ENCODE measurements at places on chromosomes 6 and 20.

GRCh38 chr20:15772826-15773225, 800.4 kb downstream of the KIF16B start:
- no peak for DNase-seq

DNA sequence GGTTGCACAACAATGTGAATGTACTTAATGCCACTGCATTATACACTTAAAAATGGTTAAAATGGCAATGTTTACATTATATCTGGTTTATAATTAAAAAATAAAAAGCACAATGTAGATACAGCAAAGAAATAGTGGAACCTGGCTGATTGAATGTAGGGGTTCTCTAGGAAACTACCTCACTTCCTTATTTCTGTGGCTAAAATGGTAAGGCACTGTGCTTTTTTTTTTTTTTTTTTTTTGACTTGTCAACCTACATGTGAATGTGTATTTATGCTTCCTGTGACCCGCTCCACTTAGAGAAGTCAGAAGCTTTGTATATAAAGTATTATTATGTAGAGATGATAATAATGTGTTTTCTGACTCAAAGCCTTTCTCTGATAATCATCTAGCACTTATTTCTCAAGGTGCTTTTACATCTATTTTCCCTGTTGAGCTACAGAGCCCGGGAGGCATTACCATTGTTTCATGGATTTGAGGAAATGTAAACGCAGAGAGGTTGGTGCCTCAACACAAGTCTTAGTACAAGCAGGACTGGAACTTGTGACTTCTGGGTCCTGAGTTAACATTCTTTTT, 55.0 kb downstream of the SOX4 start:
- no peak for DNase-seq

- no peak for DNase-seq
These were observed 137.9 kb upstream of the NEDD9 start for GRCh38 chr6:11370191-11371018.

DNA sequence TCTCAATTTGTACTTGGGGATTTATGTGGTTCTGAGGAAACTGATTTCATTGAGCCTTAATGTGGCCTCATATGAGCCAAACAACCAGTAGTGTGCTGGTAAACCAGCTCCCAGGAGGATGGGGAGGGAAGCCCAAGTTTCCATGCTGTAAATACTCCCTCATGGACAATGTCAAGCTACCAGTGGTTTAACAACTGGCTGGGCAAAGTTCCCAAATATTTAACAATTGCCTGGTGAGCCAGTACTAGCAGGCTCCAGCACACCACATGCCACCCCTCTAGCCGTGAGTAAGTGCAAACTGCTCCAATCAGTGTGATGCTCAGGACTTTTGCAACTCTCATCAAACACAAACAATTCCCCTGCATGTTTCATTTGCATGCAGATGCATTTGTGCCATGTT, 19.2 kb upstream of the CDKN1A start:
- DNase-seq, result peak; percentile 35

DNA sequence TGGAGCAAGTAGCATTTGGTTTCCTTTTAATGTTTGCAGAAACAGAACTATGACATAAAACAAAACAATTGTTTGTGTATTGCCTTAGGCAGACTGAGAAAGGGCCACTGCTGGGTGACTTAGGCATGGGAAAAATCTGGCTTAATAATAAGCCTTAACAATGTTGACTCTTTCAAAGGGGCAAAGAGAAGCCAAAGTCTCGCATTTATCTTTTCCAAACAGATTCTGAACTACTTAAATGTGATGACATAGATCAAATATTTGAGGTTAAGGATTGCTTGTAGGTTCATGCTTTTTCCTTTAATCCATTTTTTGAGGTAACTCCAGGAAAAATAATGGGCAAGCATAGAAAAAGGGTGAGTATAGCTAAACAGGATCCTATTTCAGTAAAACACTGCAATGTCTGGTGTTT, 39.6 kb downstream of the ADAT2 start:
- DNase-seq, result peak; percentile 15

DNA sequence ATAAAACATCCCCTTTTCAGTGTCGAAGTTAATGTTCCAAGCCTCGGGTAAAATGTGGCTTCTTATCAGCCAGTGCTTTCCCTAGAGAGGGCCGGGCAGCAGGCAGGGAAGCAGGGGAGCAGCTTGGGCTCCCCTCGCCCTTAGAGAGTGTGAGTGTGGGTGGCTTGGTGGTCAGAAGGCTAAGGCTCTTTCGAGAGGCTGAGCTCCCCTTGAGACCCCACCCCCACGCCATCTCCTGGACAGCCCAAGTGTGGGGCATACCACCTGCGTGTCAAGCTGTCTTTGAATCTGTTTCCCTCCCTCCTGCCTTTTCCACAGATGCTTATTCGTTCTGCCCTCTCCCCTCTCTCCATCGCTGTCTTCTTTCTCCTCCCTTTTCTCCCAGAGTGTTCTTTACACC, 95.1 kb upstream of the FOXP4 start:
- DNase-seq, result no peak

GRCh38 chr20:22315771-22316170, 268.6 kb downstream of the FOXA2 start:
- DNase-seq, result no peak

DNA sequence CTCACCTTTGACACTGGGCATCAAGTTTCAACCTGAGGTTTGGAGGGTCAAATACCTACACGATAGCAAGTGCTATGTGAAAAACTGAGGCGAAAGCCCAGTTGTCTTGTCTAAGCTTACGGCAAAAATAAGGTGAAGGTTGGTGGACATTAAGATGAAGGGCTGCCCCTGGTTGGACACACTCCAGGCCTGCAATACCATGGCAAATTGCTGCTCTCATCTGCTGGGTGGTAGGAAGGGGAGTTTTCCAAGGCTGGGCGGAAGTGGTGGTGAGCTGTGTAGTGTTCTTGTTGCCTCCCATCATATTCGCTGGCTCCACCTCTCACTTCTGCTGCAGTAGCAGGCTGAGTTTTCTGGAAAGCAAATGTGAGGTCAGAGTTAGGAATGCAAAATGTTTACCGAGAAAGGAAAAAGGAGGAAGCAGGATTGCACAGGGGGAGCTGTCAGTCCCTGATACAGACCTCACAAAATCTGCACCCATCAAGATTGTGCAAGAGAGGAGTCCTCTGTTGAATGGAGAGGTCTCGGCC, 33.7 kb downstream of the SCP2D1 start:
- DNase-seq, result no peak

DNA sequence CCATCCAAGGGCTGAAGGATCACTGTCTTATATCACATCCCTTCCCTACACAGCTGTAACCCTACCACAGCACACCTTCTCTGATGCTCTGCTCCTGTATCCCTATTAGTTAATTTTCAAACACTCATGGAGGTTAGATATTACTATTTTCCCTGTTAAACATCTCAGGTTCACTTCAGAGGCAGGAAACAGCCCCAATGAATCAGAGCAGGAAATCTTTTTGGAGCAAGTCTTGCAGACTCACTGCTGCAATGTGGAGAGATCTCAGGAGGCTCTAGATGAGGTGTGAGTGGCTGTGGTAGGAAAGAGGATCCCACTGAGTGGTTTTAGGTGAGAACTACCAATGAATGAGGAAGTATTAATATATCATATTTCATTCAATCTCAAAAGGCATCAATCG, 19.7 kb upstream of the HTR1B start:
- no peak for DNase-seq

DNA sequence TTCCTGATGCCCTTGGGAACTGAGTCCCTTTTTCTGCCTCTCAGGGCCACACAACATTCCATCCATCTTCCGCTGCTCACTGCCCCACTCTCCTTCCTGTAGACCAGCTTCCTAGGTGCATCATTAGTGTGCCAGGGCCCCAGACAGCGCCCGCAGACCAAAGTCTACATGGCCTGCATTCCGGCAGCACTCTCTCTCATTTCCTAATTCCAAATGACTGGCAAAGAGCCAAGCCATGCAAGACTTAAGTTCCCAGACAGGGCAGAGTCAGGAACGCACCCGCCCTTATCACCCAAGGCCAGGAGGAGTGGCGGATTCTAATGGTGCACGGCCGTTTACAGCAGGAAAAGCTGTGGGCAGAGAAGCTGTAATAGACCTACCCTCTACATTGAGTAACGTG, 159.8 kb upstream of the ARID1B start:
- no peak for DNase-seq

DNA sequence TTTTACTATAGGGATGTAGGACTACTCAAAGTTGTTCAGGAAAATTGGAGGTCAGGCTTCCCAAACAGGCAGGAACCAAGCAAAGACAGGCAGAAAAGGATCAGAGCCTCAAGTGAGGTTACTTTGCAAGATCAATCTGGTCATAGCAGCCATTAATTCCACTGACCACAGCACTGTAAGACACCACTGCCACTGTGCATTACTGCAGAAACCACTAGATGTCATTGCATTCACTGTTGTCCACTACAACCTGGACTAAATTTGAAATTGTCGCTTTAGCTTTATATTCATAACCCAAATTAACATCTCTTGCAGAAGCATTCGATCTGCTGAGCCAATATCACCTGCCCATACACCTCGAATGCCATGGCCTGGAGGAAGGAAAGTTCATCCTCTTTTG, 126.9 kb upstream of the UFL1 start:
- peak; percentile 54 for DNase-seq

GRCh38 chr6:135096403-135097130, 41.9 kb upstream of the HBS1L start:
- no peak for DNase-seq

GRCh38 chr6:43712579-43712978, 25.0 kb upstream of the MRPS18A start:
- DNase-seq, result no peak

GRCh38 chr6:130679684-130680083, 147.5 kb upstream of the SMLR1 start:
- no peak for DNase-seq

DNA sequence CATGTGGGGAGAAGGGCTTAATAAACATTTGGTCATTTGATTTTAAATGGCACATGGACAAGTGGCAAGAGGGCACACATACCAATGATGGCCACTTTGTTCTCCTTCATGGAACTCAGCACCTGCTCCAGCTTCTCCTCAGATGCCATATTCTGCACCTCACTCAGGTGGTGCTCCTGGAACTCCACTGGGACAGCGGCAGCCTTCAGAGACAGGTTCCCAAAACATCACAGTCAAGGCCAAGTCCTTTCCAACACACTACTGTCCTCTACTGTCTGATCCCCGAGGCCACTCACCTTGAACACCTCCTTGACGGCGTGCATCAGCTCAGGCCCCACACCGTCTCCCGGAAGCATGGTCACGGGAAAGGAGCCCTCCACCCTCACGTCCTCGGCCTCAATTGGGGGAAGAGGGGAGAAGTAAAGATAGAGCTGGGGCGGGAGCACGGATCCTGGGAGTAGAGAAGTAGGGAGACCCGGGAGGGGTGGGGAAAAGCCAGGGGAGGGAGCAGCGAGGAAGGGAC, 591 bp downstream of the IDH3B start:
- no peak for DNase-seq

DNA sequence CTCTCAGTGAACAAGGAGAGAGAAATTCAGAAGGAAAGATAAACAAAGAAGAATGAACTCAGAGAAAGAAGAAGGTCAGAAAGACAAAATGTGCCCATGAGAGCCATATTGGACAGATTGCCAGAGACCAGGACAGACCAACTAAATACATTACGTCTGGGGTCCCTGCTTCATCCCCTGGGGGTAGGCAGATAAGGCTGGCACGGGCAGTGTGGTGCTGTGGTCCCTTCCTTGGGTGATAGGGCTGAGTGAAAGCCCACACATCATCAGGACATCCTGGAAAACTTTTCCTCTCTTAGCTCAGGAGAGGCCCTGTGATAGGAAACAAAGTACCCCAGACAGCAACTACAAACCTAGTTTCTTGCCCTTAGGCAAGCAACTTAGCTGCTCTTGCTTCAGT, 13.2 kb upstream of the ARMC12 start:
- DNase-seq, result no peak

GRCh38 chr6:39929039-39929732, 5.1 kb downstream of the MOCS1 start:
- no peak for DNase-seq

DNA sequence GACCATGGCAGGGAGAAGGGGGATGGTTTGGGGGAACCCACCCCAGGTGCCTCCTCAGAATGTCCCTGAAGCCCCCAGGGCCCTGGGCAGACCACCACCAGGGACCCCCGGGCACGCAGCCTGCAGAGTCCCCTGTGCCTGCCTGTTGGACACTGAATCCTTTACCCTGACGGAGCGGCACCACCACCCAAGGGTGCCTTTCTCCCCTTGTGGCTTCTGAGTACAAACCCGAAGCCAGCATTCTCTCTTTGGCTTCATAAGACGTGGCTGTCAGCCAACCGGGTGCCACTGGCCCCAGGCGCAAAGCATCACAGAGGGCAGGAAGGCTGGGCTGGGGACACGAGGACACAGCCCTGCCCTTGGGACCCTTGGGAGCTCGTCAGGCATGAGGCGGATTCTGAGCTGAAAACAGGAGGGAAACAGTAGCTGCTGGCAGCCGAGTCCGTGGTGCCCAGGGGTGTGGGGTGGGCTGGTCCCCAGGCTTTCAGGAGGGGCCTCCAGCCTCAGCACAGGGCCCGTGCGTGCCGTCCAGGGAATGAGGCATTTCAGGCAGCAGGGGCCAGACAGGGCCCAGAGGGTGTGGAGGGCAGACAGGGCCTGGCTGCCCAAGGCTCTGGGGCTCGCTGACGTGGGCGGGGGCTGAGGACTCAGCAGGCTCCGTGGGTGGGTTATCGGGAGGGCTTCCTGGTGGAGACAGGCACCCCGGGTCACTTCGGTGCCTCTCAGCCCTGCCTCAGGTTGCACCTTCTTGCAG, 3.5 kb downstream of the COL9A3 start:
- no peak for DNase-seq

DNA sequence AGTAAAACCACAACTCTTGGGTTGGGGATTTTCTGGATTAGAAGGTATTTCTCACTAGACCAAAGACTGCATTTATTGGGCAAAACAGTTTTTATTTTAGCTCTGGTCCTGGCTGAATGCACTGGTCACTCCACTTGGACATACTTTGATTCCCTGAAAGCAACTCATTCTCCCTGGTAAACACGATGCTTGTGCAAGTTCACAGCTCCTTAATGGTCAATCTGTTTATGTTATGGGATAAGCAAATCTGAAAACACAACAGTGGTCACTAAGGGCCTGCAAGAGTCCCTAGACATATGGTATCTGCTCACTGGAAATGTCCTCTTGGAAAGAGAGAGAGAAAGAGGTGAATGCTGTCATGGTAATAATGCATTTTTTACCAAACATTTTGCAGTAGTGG, 559.8 kb downstream of the CDH26 start:
- DNase-seq, result no peak

- no peak for DNase-seq
These were observed 11.6 kb downstream of the POU3F2 start for GRCh38 chr6:98846021-98846380.

DNA sequence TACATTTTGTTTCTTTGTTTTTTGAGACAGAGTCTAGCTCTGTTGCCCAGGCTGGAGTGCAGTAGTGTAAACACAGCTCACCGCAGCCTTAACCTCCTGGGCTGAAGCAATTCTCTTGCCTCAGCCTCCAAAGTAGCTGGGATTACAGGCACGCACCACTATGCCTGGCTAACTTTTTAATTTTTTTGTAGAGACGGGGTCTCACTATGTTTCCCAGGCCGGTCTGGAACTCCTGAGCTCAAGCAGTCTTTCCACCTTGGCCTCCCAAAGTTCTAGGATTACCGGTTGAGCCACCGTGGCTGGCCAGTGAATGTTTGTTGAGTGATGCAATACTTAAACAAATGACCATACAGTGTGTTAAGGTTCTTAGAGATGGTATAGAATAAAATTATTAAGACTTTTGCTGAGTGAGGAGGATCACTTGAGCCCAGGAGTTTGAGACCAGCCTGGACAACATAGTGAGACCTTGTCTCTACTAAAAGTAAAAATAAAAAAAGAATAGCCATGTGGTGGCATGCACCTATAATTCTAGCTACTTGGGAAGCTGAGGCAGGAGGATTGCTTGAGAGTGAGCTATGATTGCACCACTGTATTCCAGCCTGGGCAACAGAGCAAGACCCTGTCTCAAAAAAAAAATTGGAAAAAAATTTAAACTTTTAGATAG, 13.4 kb downstream of the CEP250 start:
- DNase-seq, result no peak

Measured in islet precursor cell (in vitro differentiated cells).